ENCODE measurements at places on chromosomes 6 and 20.

DNA sequence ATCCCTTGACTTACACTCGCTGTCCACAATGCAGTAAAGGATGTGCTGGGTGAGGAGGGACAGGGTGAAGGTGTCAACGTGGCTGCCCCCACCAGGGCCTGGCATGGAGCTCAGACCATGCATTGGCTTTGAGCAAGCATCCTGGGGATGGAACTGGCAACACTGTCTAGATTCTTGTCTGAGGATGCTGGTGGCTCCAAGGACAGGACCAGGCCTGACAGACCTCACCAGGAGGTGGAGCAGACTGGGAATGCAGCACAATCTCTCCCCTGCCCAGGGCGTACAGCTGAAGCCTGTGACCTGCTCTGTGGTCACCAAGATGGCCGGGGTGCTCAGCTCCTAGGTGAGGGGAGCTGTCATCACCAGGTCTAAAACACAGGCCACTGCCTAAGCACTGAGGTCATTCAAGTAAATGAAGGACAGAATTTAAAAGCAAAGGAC, 50.9 kb downstream of the MYH7B start:
- no peak for DNase-seq

- peak; percentile 6 for DNase-seq
Observed at GRCh38 chr20:50385733-50386640, 124.2 kb upstream of the PTPN1 start.

DNA sequence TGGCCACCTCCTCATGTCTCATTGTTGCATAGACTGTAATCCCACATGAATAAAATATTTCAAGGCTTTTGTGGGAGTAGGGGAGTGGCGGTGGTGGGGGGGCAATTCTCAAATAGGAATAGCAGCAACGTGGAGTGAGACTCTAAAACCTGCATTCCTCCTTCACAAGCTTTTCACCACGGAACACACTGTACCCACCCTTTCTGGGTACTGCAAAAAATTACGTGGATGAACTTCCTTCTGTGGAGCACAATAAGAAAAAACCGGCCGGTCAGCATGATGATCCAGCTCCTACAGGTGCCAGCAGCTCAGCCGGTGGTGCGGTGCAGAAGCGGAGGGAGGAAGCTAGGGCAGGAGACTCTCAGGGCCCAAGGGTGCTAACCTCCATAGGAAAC, 930 bp upstream of the RRAGD start:
- no peak for DNase-seq

DNA sequence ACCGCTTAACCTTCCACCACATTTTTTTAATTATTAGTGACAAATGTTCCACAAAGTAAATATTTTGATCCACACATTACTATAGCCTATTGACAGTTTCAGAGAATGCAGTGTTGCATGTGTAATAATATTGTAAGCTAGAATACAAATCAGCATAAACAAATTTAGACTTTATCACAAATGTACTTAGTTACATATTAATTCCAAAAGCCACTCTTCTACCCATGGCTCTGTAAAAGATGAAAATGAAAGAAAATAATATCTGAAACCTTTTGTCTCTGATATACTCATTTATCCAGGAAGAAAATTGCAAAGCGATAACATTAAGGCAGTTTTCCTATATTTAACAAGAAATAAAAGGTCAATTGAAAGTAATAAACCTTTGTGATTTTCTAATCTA, 954.0 kb upstream of the MAN1A1 start:
- DNase-seq: no peak

- no peak for DNase-seq
Observed at GRCh38 chr20:9417665-9418064, 96.7 kb upstream of the LAMP5 start.

DNA sequence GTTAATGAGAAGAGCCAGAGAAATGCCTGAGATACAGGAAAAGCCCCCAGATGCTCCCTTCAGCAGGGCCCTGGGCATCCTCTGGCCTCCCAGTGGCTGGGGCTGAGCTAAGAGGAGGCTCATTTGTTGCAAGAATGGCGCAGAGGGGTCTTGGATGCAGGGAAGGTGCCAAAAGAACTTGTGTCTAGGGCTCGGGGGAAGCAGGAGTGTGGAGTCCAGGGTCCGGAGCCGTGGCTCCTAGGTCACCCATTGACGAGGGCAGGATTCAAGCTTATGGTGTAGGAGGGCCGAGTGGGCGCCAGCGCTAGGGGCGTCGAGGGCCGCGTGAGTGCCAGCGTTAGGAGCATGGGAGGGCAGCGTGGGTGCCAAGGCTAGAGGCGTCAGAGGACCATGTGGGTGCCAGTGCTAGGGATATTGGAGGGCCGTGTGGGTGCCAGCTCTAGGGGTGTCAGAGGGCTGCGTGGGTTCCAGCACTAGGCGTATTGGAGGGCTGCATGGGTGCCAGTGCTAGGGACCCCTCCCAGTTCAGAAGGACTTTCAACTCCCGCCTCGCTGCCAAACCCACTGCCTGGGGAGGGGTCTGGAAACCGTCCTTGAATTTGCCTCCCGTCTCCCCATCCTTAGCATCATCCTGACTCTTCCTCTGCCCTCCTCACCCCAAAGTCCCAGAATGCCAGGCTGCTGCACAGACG, 250.5 kb upstream of the AFDN start:
- DNase-seq: no peak

DNA sequence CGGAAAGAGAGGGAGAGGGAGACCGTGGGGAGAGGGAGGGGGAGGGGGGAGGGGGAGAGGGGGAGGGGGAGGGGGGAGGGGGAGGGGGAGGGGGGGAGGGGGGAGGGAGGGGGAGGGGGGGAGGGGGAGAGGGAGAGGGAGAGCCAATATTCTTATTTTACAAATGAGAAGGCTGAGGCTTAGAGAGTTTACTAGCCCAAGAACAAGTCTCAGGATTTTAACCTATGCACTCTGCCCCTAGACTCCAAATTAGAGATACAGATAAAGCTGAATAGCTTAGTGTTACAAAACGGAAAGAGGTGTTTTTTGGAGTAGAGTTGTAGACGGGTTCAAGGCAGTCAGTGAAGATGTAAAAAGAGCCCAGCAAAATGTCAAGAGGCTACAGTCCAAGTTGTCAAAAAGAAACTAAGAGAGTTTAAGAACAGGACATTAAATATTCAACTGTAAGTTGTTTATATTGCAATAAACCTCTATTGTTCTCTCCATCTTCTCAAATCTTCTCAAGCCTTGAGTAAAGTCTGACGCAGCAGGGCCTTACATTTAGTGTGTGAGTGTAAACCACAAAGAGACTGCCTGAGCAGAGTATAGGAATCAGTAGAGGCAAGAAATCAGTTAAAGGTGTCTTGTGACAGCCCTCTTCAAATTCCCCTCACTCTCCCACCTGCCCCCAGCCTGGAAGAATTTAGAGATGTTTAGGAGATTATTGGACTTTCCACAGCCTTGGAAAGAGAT, 34.9 kb upstream of the AKIRIN2 start:
- DNase-seq: no peak

DNA sequence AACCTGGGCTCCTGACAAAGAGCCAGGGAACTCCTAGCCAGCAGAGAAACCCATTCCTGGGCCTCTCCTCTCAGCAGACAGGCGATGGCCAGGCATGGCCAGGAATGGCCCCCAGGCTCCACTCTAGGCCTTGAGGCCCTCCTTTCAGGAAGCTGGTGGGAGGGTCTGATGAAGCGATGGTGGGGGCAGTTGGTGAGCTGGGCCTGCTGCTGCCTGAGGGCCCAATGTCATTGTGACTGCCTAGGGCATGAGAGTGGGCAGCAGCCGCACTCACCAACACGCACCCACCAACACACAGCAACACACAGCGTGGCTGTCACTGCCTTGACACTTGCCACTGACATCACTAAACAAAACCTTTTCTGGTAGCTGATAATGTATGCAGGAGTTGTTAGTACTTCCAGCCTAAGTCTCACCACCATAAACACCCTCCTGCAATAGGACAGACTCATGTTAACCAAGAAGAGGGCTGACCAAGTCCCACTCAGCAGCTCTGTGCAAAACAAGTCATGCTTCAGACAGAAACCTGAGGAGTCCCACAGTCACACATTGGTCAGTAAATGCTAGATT, 69.3 kb downstream of the ABHD12 start:
- no peak for DNase-seq

- no peak for DNase-seq
Observed at GRCh38 chr6:168577496-168577895, 136.5 kb downstream of the SMOC2 start.

DNA sequence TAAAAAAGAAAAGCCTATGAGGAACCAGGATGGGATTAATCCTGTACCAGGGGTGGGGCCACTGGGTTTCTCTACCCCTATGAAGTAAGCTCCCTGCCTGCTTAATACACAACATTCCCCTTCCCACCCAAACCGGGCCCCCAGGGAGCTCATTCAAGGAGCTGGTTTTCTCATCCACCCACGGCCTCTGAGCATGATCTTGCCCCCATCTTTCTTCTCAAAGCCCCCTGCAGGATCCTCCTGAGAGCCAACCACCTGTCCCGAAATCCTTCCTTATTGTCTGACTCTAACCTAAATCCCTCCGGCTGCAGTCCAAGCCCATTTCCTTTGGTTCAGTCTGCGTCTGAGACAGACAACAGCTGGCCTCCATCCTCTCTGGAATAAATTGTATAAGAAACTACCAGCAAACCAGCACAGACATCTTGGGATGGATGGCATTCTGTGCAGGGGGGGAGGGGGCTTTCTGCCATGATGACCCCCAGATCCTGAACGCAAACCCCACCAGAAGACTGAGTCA, 21.0 kb downstream of the KCNK5 start:
- no peak for DNase-seq

- no peak for DNase-seq
Observed at GRCh38 chr6:12733876-12734275, 17.3 kb downstream of the PHACTR1 start.

GRCh38 chr6:52512199-52512598, 64.7 kb downstream of the TRAM2 start:
- no peak for DNase-seq

DNA sequence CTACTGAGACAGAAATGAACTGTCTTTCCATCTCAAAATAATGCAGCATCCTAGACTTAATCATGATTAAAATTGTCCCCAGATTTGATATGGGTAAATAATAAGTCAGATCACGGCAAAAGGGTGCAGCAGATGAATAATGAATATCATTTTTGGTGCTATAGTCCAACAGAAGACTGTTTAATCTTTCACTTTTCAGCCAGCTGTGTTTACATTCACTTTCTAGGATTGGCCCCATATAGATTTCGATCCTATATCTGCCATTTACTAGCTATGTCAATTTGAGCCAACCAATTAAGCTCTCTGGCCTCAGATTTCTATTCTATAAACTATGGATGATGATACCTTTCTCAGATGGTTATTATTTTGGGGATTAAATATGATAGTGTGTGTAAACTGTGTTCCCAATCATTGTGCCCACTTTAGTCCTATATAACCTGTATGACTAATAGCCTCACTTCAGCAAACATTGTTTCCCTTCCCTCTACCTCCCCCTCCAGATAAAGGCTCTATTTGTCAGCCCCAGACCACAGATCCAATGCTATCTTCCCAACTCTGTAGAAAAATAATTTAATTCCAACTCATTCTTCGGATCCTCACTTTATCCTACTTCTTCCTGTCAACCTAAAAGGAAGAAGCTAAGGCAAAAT, 53.6 kb upstream of the NT5E start:
- DNase-seq: no peak

DNA sequence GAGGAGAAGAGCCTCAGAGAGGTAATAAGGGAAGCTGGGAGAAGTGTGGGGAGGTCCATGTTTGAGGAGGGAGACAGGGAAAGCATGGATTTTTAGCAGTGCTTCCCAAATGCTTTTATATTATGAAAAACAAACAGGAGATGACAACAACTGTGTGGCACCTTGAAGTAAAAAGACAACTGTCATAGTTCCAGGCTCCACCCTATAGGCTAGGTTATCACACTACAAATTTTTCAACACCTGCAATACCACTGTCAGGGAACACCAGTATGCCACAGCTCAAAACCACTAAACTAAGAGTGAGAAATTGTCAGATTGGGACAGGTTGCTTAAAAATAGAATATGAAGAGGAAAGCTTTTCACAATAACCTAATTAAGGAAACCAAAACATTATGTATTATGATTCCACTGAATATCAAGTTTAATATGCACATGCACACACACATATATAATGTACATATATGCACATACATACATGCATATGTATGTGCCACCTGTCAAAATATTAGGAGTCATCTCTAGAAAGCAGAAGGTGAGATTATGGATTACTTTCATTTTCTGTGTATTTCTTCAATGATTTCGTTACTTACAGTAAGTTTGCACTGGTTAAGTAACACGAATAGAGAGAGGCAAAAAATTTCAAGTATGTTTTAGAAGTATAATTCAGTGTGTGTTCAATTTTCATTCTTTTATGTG, 261.2 kb downstream of the PTPRK start:
- no peak for DNase-seq

DNA sequence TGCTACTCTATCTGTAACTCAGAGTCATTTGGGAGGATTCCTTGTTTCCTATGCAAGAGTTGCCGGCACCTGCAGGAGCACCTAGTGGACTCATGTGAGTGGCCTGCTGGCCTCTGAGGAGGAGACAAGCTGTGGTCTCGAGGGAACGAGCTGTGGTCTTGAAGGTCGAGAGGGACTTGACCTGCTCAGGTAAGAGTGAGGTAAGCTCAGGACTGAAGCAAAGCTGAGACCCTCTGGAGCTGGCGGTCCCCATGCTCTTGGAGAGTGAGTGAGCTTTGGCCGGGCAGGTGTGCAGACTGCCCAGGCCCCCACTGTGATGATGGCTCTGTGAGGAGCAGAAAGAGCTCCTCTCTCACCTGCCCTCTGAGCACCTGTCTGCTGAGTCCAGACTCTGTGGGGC, 214.3 kb downstream of the MYLK4 start:
- no peak for DNase-seq

DNA sequence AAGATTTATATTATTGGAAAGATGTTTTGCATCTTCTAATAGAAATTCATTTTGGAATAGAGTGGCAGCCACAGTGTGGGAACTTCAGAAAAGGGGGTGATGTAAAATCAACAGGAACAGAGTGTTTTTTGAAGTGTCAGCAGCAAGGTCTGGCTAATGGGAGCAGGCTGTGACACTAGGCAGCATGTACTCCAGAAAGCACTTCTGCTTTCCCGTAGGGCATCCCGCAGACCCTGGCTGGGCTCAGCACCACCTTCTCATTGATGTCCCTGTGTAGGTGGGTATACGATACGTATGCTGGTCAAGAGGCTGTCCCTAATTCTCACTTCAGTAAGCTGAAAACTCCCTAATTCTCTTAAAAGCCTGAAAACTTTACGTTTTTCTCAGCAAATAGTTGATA, 74.7 kb downstream of the EYA4 start:
- DNase-seq: no peak

- DNase-seq: no peak
Observed at GRCh38 chr6:50025258-50025657, 3.5 kb upstream of the DEFB110 start.

- DNase-seq: no peak
Observed at GRCh38 chr6:128095362-128095761, 194.5 kb upstream of the THEMIS start.

All from activated naive CD4-positive, alpha-beta T cell (primary cell).